ENCODE measurements at places on chromosomes 7 and 10.

GRCh38 chr7:126804604-126805003 lies 448.1 kb downstream of the GRM8 start:
- no peak for DNase-seq

GRCh38 chr7:25933921-25934320 lies 218.1 kb upstream of the NFE2L3 start:
- DNase-seq = no peak

DNA sequence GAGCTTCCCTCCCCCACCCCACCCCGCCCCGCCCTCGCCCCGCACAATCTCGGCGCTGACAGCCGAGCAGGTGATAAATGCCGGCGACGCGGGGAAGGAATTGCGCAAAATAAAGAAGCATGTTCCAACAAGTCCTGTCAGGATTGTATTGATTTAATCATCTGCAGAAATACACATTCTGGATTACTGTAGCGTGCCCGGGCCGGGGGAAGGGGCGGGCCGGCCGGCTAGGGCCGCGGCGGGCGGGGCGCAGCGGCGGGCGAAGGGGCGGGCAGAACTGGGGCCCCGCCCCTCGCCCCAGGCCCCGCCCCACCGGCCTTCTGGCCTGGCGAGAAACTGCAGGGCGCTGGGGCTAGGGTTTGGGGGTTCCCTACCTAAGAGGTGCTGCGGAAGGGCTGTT lies 88.9 kb upstream of the PAX2 start:
- no peak for DNase-seq

DNA sequence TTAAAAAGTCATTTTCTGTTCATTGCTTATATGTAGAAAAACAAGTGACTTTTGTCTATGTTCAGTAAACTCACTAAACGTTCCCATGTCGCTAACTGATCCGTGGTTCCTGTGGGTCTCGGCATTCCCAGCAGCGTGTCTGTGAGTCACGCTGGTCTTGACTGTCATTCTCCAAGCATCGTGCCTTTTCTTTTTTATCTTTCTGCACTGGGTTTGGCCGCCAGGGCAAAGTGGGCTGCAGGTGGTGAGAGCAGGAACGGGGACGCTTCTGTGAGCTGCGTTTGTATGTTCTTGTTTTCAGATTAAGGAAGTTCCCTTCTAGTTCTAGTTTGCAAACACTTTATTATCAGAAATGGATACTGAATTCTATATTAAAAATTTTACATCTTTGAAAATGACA lies 6.8 kb upstream of the SCART1 start:
- DNase-seq = no peak

GRCh38 chr10:49310901-49311554 lies 12.1 kb downstream of the C10orf71 start:
- no peak for DNase-seq

- no peak for DNase-seq
Measured at GRCh38 chr10:95122736-95123135, 53.4 kb upstream of the CYP2C8 start.

GRCh38 chr7:97982647-97983046 lies 7.3 kb downstream of the OCM2 start:
- no peak for DNase-seq
